ENCODE measurements at places on chromosomes 3 and 15.

DNA sequence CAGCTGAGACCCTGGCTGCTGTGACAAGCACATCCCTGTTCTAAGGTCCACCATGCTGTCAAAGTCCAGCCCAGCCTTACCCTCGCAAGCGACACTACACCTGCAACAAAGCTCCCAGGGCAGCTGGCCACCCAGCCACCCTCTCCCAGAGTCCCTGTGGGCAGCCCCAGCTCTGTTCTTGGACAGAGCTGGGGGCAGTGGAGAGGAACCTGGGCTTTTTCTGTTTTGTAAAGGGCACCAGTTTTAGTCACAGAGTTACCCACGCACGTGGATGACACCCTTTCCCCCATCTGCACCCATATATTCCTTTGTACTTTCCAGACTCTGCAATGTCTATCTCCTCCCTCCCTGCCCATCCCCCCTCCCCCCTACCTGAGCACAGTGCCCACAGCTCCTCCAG is 38.9 kb downstream of the ACAN start:
- DNase-seq: no peak

DNA sequence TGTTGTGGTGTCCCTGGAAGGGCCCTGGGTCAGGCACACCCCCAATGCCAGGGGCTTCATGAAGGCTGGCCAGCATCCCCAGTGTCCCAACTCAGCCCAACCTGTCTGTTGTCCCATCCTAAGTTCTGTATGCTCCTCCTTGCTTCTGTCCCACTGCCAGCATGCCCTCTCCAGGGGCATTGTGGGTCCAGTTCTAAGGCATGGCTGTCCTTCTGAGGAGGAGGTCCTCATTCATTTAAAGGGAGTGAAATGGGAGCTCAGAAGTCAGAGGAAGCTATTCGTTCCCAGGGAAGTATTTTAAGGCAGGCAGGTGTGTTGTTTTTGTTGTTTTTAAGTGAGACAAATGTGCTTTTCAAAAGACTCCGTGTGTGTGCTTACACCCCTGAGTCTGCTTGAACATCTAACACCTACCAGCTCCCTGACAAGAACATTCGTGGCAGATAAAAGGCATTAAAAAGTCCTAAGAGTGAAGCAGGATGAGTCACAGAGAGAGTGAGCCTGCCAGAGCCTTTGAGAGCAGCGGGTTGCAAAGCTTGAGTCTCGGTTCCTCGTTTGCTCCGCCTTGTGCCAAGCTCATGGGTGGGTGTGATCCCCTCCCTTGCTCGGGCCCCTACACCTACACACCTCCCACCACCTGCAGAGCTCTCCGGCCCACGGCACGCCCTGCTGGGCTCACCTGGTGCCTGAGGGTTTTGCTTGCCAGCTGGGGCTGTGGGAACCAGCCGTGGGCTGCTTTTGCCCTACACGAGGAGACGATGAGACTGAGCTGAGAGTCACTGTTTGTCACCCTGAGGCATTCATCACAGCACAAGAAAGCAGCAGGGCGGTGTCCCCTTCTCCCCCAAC is 183.4 kb upstream of the TOPAZ1 start:
- no peak for DNase-seq

DNA sequence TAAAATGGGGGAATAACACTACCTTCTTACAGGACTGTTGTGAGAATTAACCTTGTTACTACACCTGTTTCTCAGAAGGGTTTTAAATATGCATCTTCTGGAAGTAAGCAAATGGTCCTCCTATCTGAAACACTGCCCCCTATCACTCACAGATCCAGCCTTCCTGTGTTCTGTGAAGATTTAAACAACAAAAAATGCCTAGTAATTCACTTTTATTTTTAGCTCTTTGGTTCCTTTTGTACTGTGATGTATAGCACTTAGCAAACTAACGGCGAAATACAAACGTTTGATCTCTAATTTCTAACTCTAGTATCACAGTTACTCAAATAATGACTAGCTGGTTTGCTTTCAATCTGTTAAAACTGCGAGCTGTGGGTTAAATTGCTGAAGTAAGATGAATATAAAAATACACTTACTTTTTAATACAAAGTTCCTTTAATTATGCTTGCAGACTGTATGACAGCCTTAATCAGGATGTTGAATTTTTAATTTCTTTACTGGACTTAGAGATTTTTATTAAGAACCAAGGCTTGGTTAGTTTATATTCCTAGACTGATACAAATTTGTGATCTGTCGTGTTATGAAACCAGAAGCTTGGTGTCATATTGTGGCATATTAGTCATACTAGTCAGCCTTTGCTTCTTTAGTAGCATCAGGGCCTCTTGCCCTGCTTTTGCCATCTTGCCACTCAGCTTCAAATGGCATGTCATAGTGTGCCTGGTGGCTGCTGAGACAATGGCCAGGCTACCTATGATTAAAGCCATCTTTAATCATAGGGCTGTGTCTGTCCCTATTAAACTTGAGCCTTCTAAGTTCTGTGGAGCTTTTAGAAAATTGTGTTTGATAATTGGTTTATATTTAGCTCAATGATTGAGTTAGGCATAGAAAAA is 9.2 kb downstream of the EIF3J start:
- DNase-seq: no peak

DNA sequence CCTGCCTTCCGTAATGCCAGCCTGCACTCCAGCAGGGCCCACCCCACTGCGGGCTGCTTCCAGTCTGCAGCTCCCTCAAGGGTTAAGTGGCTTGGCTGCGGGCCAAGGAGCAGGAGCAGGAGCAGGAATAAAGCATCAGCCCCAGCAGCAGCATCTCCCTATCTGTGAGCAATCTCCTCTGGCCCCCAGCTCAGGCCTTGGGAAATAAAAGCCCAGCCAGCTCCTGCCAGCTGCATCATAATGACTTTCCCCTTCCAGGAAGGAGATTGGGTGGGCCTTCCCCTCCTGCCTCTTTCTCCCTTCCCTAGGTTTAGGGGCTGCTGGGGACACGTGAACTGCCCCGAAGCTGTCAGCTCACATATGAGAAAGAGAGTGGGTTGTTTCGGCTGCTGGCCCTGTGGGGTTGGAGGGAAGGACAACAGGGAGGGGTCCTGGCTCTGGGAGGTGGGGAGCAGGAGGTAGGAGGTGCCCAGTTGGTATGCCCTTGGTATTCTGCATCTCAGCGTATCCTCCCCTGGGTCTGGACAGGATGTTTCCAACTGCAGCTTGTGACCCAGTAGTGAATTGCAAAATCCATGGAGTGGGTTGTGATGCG is 34.6 kb upstream of the FGD5 start:
- no peak for DNase-seq

DNA sequence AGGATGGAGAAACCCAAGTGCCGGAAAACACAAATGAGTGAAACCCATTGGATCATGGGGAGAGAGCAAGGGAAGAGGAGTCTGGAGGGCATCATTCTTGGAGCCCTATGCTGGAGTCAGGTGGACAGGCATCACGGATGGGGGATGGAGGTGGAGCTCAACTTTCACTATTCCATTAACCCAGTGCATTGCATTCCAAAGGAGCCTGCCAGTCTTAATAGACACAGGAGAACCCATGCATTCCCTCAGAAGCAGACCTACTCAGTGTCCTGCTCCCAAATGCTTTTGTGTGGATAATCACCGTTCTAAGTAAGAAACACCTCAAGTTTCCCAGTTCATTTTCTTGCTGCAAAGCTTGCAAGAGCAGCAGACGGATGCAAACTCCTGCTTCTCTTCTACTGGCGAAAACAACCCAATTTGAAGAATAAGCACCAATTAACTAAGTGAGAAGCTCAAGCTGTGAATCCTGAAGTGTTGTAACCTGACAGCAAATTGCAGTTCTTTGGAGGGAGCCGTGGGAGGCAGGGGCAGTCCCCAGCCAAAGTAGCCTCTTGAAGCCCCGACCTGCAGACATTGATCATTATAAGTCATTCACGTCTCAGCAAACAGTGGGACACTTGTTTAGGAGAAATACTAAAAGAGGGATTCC is 25.3 kb downstream of the SEMA5B start:
- no peak for DNase-seq

- no peak for DNase-seq
Observed at GRCh38 chr3:34859746-34860145, 779.6 kb upstream of the ARPP21 start.

DNA sequence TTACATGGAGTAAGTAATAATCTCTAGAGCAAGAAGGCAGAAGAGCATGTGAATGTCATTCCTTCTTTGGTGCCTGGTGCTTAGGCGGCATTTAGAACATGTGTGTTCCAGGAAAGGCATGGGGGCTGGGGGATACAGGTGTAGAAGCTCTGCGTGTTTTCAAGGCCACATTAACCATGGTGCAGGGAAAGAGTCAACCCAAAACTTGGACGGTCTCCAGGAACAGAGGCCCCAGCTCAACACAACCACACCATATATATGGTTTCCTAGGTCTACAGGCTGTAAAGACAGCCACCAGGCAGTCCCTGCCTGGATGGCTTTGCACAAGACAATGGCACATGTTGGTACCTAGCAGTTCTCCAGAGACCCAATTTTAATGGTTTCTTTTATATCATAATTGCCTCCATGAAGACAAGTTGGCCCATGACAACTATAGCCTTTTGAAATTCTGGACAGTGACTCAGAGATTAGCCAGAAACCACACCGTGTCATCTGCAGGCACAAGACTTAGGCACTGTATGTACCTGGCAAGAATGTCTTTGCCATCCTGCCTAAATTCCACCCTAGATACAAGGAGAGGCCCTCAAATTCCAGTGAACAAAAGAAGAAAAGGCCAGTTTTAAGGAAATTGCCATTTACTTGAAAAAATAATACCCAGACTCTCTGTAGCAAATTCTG is 25.0 kb upstream of the DGKG start:
- DNase-seq: no peak

- DNase-seq: no peak
Observed at GRCh38 chr3:74059301-74059922, 434.7 kb upstream of the PDZRN3 start.

DNA sequence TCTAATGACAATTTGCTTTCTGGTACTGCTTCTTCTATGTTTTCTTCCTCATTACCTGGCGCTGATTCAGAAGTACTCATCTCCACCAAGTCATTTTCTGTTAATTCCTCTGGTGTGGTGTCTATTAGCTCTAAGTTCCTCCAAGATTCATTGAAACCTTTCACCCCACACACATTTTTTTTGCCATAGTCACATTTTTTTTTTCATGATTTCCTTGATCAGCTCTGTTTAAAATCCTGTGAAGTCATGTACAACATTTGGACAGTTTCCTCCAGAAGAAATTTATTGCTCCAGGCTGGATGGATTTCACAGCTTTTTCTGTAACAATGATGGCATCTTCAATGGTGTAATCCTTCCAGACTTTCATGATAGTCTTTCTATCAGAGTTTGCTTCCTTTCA is 243.2 kb upstream of the VEPH1 start:
- DNase-seq: no peak

Data from AML-193 (cell line).